ENCODE measurements at places on chromosomes 5 and 9. TPM values are rescaled to one million over a fixed set of nuclear protein-coding genes. Genes with fewer than 3 reads are reported as not detected.

The WDR38 gene
- not detected for total RNA-seq

The F2RL2 gene
- total RNA-seq = 5.1 TPM

The AP3B1 gene
- 33.9 TPM for total RNA-seq

The C9orf153 gene
- total RNA-seq = not detected

The PCDHA4 gene
- total RNA-seq = 2.0 TPM

The HTR4 gene
- total RNA-seq = not detected

The ACSL6 gene
- total RNA-seq = not detected

The TRAPPC13 gene
- total RNA-seq = 11.4 TPM

The NR2F1 gene
- total RNA-seq = 5.0 TPM

The OMD gene
- total RNA-seq = not detected

The OR13C8 gene
- not detected for total RNA-seq

The MTX3 gene
- total RNA-seq = 5.9 TPM

The DIPK1B gene
- total RNA-seq = 10.1 TPM

The QRFP gene
- not detected for total RNA-seq

The EFNA5 gene
- 20.8 TPM for total RNA-seq

The NTNG2 gene
- 3.6 TPM for total RNA-seq

The TLX3 gene
- total RNA-seq = not detected

The IFNK gene
- not detected for total RNA-seq

The GPR150 gene
- 0.07 TPM for total RNA-seq

The TNC gene
- 1.2 TPM for total RNA-seq

The BTNL8 gene
- total RNA-seq = not detected

The PAPPA gene
- total RNA-seq = 34.1 TPM

The NIPBL gene
- 14.3 TPM for total RNA-seq

The PDE6A gene
- 0.08 TPM for total RNA-seq

The PCDHB3 gene
- 0.02 TPM for total RNA-seq

The ADAM19 gene
- total RNA-seq = 17.6 TPM

The PCDHB11 gene
- 0.11 TPM for total RNA-seq

The C5orf52 gene
- not detected for total RNA-seq

The IFNA13 gene
- total RNA-seq = not detected

The ZSWIM6 gene
- 6.3 TPM for total RNA-seq

The SLC30A5 gene
- total RNA-seq = 39.0 TPM

The GABRA1 gene
- total RNA-seq = not detected

The CCDC69 gene
- total RNA-seq = 1.5 TPM

The C6 gene
- not detected for total RNA-seq

The DRD1 gene
- total RNA-seq = 1.4 TPM

The SPOCK1 gene
- 19.8 TPM for total RNA-seq

The ZNF883 gene
- 0.74 TPM for total RNA-seq

The DAB2IP gene
- total RNA-seq = 11.5 TPM

The SLC36A2 gene
- not detected for total RNA-seq

The POLE3 gene
- 125 TPM for total RNA-seq

The DNAJB5 gene
- 5.1 TPM for total RNA-seq

All from A549 treated with CpdA at 1 μM for 4 hours (cell line).